ENCODE measurements at places on chromosomes 7 and 10.

- no peak for DNase-seq
Measured at GRCh38 chr10:121392657-121393056, 205.6 kb downstream of the FGFR2 start.

GRCh38 chr7:103143868-103144267 is 5.0 kb downstream of the NAPEPLD start:
- DNase-seq, result no peak

DNA sequence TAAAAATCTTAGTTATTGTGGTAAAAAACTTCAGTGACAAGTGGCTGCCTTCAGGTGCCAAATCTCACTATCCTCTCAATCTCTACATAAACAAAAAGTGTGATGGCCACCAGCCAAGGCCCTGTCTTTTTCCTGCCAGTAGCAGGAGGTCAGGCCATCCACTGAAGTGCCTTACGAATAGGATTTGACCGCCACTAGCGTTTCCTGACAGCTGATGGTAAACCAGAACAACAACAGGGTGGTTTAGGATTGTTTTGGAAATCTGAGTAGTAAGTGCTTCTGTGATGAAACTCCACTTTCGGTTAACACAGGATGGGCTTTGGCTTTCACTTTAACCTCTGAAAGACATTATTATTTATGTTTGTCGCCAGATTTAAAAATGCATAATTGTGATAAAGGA is 55.7 kb upstream of the OGDHL start:
- no peak for DNase-seq

DNA sequence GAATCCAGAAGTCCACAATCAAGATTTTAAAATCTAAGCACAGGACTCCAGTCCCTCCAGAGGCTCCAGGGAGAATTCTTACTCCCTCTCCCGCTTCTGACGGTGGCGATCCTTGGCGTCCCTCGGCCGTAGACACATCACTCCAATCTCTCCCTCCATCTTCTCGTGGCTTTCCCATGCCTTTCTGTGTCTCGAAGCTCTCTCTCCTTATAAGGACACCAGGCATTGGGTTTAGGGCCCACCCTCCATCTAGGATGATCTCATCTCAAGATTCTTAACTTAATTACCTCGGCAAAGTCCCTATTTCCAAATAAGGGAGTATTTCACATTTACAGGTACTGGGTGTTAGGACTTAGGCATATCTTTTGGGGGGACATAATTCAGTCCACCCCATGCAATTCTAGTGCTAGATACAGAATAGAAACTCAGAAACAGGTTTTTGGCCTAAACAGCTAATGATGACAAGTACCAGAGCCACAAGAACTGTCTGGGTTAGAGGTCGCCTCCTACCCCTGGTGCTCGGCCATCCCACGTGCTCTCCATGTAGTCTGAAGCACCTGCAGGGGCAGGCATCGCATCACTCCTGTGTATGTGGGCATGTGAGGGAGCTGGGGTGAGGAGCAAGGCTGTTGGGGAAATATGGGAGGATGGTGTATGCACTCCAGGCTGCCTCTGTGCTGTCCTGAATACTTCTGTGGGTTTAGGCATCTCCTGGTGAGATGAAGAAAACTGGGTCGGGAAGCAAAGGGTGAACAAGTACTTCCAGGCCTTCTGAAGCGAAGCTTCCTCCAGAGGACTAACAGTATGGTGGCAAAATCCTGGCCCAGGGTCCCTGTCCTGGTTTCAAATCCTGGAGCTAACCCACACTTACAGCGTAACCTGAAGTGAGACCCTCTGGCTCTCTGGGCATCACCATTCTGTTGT is 298.3 kb upstream of the ZMIZ1 start:
- no peak for DNase-seq
